ENCODE measurements at places on chromosomes 3 and 15. TPM values are rescaled to one million over a fixed set of nuclear protein-coding genes. Genes with fewer than 3 reads are reported as not detected.

Gene SERPINI2
- total RNA-seq: not detected

Gene KNG1
- total RNA-seq: not detected

DNA sequence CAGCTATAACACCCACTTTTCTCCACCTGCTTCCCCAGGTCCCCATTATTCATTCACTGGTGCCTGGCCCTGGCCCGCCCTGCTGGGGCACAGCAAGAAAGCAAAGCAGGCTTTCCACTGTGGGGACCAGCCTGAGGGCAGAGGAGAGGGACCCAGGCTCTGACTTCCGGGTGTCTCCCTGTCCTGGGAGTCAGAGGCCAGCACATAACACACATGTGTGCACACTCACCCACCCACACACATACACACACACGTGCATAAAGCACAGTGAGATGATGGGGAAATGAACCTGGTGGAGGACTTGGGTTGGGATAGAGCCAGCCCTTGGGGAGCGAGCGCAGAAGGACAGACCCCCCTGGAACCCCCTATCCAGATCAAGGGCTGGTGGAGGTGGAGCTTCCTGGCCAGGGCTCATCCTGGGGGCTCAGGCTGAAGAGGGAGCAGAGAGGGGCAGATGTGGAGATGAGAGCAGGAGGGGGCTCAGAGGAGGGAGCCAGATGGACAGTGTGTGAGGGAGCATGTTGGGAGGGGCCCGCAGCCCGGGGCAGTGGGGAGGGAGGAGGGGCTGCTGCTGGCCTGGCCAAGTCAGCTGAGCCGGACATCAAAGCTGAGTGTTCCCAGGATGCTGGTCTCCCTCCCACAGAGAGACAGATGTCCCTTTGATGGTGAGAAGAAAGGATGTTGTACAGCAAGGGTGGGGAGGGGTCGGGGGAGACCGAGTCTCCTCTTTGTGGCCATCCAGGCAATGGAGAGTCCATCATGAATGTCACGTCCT lies 78.2 kb downstream of the LINGO1 start:
- H3K27me3 ChIP-seq: no peaks in the 10 kb centered on the region
- H3K4me1 ChIP-seq: no peaks in the 10 kb centered on the region
- H3K27ac ChIP-seq: no peak overlapping the region

Gene MOBP
- not detected for total RNA-seq

GRCh38 chr15:42233107-42233506 lies 25.0 kb upstream of the VPS39 start:
- no peaks in the 10 kb centered on the region for H3K27me3 ChIP-seq
- H3K4me3 ChIP-seq: no peak overlapping the region
- no peak for DNase-seq
- H3K27ac ChIP-seq: no peak overlapping the region

GRCh38 chr15:64050281-64051092 lies 4.2 kb upstream of the DAPK2 start:
- peaks cover 17% of the 10 kb centered on the region for H3K27me3 ChIP-seq
- DNase-seq: no peak
- no peak overlapping the region for H3K4me3 ChIP-seq
- H3K36me3 ChIP-seq: no peaks in the 10 kb centered on the region
- H3K27ac ChIP-seq: no peak overlapping the region

Gene MKRN3
- total RNA-seq: 1.4 TPM

GRCh38 chr3:99175276-99175812 lies 273.8 kb upstream of the DCBLD2 start:
- H3K4me3 ChIP-seq: no peak overlapping the region
- H3K27me3 ChIP-seq: no peaks in the 10 kb centered on the region
- H3K27ac ChIP-seq: no peak overlapping the region

DNA sequence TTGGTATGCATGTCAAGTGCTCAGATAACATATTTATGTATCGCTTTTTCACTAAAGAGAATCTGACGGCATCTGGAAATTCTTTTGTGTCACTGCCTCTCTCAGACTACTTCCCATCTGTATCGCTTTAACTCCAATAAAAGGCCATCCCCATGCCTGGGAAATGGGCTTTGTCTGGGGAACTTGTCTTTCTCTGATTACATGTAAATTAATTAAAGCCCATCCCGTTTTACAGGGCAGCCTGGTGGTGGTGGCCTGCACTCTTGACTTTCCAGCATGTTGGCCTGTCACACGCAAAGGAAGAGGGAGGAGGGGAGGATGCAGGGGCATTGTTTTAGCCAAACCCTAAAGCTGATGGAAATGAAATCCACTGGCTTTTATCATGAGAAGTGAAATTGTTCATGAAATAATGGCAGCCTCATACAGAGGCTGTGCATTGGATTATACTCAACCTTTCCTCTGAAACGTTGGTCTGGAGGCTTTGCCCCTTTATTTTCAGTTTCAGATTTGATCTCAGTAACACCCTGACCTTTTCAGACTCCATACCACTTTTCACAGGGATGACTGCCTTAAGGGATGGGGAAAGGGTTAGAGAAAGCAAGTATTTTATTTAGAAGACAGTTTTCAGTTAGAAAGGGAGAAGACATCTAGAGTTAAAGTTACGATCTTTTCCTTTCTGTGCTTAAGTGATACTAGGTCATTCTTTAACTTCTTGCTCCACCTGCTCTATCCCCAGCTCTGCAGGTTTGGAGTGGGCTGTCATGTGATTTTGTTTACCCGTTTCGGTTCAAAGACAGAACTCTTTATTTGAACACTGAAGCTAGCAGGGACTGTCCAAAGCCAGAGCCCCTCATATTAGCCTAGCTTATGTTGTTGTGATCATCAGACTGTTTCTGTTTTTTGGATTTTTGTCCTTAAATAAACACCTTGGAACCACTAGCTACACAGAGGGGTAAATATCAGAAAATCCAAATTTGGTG lies 94.6 kb upstream of the CTDSPL start:
- H3K4me1 ChIP-seq: peaks cover 3% of the 10 kb centered on the region
- H3K27ac ChIP-seq: no peak overlapping the region
- H3K4me3 ChIP-seq: no peak overlapping the region
- H3K27me3 ChIP-seq: peaks cover 35% of the 10 kb centered on the region

- DNase-seq: no peak
- H3K4me1 ChIP-seq: peaks cover 2% of the 10 kb centered on the region
- H3K36me3 ChIP-seq: no peaks in the 10 kb centered on the region
- no peak overlapping the region for H3K4me3 ChIP-seq
- no peaks in the 10 kb centered on the region for H3K27me3 ChIP-seq
Measured at GRCh38 chr3:133531981-133532380, 41.5 kb upstream of the CDV3 start.

GRCh38 chr3:135091946-135092345 lies 296.9 kb downstream of the EPHB1 start:
- H3K27ac ChIP-seq: no peak overlapping the region
- no peaks in the 10 kb centered on the region for H3K4me1 ChIP-seq
- H3K36me3 ChIP-seq: no peaks in the 10 kb centered on the region
- no peak for DNase-seq
- no peak overlapping the region for H3K4me3 ChIP-seq
- H3K27me3 ChIP-seq: no peaks in the 10 kb centered on the region

DNA sequence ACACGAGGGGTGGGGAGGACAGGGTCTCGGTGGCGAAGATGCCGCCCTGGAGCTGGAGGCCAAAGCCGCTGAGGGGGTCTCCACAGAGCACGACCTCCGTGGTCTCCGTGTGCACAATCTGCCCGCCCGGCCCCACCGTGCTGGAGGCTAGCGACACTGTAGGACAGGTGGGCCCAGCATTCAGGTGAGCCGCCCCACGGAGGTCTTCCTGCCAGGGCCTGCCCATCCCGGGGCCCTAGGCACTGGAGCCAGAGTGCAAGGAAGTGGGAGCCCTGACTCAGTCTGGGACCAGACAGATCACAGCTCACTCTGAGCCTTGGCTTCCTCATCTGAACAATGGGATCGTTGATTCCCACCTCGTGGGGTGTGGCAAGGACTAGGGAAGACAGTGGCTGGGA lies 25.8 kb downstream of the GRIP2 start:
- no peak overlapping the region for H3K27ac ChIP-seq
- DNase-seq: no peak
- no peak overlapping the region for H3K4me3 ChIP-seq
- H3K27me3 ChIP-seq: peaks cover 2% of the 10 kb centered on the region
- no peaks in the 10 kb centered on the region for H3K4me1 ChIP-seq
- H3K36me3 ChIP-seq: no peaks in the 10 kb centered on the region

Gene C3orf20
- not detected for total RNA-seq

DNA sequence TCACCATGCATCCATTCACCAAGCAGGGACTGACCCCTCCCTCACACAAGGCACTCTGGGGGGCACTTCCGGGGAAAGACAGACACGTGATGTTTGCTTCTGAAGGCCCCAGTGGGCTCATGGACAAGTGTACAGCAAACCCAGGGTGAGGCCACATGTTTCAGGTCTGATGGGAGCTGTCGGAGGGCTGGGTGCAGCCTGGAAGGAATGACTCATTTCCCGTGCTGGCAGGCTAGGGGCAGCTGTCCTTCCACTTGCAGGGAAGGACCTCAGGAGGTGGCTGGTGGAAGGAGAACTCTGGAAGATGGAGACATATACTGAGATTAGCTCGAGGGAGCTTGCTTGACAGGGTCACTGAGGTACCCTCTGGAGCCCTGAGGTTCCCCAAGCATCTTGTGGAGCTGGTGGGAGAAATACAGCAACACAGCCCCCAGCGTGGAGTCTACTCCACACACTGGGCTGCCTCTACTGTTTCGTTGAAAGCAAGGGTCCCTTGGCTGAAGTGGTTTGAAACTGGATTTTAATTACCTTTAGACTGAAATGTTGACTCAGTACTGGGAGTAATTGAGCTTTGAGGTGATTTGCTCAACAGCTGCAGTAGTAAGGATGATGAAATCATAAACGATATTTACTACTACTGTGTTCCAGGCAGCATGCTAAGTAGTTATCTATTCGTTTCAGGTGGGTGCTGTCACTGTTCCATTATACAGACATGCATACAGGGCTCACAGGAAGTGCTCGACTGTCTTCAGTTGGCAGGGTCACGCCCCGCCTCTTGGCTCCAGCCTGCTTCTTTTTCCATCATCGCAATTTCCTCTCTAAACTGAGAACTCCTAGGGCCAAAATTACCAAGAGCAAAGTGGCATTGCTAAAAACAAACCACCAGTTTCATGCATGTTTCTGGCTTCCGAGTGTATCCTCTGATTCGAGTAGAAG lies 230.4 kb downstream of the ADAMTS17 start:
- H3K4me3 ChIP-seq: no peak overlapping the region
- peaks cover 19% of the 10 kb centered on the region for H3K4me1 ChIP-seq
- peak; percentile 59 for DNase-seq
- H3K27ac ChIP-seq: peak overlapping the region; percentile 84

Gene SSUH2
- not detected for total RNA-seq

Gene BOC
- total RNA-seq: not detected

DNA sequence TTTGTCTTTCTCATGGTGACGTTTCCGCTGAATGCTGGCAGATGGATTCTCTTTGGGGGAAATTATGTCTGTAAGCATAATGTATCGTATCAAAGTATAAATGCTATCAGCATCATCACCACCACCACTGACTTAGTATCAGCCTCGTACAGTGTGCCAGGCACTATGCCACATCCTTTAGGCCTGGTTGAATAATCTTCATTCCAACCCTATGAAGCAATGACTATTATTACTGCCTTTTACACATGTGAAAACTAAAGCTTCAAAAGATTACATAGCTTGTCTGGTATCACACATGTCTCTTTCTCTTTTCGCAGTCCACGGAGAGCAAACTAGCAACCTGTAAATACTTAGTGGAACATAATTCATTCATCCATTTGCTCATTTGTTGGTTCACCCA lies 166.7 kb upstream of the PRICKLE2 start:
- no peak overlapping the region for H3K27ac ChIP-seq
- DNase-seq: no peak
- H3K36me3 ChIP-seq: no peaks in the 10 kb centered on the region
- H3K4me1 ChIP-seq: no peaks in the 10 kb centered on the region
- H3K4me3 ChIP-seq: no peak overlapping the region
- peaks cover 6% of the 10 kb centered on the region for H3K27me3 ChIP-seq

Gene TTBK2
- 20.0 TPM for total RNA-seq

DNA sequence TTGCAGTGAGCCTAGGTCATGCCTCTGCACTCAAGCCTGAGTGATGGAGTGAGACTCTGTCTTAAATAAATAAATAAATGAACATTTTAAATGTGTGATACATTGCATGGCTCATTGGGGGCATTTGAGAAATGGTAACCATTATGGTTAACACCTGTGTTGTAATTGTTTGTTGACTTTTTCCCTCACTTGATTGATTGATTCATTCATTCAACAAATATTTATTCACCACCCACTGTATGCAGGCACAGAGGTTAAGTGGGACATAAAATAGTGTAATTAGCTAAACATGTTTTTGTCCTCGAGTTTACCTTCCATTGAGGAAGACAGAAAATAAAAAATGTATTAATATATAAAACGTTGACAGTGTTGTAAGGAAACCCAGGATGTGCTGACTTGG lies 127.1 kb upstream of the ANKRD28 start:
- H3K4me3 ChIP-seq: no peak overlapping the region
- H3K27ac ChIP-seq: no peak overlapping the region
- H3K4me1 ChIP-seq: peaks cover 3% of the 10 kb centered on the region
- DNase-seq: no peak
- H3K36me3 ChIP-seq: no peaks in the 10 kb centered on the region

- H3K27me3 ChIP-seq: peaks cover 2% of the 10 kb centered on the region
- H3K36me3 ChIP-seq: no peaks in the 10 kb centered on the region
- no peak for DNase-seq
- H3K4me1 ChIP-seq: peaks cover 15% of the 10 kb centered on the region
- no peak overlapping the region for H3K27ac ChIP-seq
Measured at GRCh38 chr3:58534592-58535494, 2.1 kb downstream of the ACOX2 start.

Gene C2CD4A
- not detected for total RNA-seq

Gene GRAMD2A
- not detected for total RNA-seq

Data from activated CD8-positive, alpha-beta memory T cell treated with anti-CD3 and anti-CD28 coated beads, Interleukin-2, amount 10 ng/mL, durations not matched to agents 7 days and 5 days (primary cell).